Panc1 (cell line): ENCODE measurements at places on chromosomes 1 and 21. TPM values are rescaled to one million over a fixed set of nuclear protein-coding genes. Genes with fewer than 3 reads are reported as not detected.

GRCh38 chr1:25003457-25004190 lies 73.5 kb upstream of the RUNX3 start:
- DNase-seq = no peak

GRCh38 chr1:37478890-37479254 lies 4.5 kb downstream of the ZC3H12A start:
- no peak for DNase-seq

DNA sequence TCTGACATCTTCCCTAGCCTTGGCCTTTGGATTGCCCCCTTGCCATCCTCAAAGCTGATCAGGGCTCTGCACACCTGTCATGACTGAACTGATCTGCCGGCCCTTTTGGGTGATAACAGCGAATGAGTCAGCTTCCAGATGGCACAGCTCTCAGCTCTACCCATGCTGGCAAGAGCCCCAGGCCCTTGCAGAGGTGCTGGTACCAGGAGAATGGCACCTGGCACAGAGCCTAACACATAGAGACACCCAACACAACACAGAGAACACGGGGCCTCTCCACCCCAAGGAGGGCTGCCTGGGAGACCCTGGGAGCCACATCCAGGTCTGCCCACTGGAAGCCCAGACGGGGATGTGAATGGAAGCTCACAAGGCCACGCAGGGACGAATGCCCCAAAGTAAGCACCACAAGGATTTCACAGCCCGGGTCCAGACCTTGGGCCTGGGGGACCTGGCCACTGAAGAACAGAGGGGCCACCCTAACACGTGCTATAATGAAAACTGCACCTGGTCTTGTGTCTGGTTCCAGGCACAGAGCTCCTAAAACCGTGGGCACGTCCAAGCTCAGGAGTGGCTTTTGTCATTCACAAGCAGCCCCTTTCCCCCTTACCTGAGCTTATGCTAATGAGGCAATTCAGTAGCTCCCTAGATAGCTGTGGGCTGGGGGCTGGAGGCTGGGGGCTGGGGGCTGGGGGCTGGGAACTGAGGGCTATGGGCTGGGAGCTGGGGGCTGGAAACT lies 160.5 kb downstream of the NPHP4 start:
- DNase-seq = no peak

DNA sequence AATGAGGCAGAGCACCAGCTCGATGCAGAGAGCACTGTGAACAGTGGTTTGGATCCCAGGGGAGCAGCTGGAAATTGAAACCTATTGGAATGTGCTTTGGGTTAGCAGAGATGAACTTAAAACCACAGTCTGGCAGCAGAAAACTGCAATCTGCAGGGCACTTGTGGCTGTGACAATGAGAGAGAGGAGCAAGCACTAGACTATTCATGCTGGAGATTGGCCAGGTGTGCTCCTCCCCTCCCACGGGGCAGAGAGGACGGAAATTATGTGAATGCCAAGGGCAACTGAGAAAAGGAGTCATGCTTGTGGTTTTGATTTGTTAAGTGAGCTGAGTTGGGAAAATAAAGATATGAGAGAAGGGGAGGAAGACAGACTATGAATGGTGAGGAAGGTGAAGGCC lies 38.1 kb downstream of the HSD3B2 start:
- no peak for DNase-seq

- DNase-seq = no peak
Observed at GRCh38 chr1:54013393-54014008, 4.5 kb downstream of the LDLRAD1 start.

SEC16B gene
- total RNA-seq = 0.39 TPM

DNA sequence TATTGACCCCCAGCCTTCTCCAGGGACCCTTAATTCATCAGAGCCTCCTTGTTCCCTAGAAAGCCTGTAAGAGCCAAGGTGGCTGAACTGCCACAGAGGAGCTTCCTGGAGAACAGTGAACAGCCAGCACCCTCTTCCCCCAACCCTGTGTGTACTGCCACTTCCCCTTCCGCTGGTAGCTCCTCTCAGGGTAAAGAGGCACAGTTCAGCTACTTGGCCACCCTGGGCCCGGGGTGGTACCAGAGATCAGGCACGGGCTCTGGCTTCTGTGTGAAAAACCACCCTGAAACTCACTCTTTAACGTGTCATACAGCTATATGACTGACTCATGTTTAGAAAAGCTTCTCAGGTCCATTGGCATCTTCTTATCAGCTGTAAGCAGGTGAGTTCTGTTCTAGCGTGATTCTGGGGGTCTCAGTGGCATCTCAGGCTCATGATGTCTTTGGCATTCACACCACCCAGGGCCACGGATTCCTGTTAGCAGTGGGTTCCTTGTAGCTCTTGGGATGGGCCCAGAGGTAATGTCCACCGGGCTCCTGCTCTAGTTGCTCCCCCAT lies 22.4 kb downstream of the ARMH1 start:
- no peak for DNase-seq

IPO9 gene
- 106 TPM for total RNA-seq

GRCh38 chr1:208709981-208710380 lies 465.8 kb upstream of the PLXNA2 start:
- no peak for DNase-seq

SLC25A34 gene
- 0.64 TPM for total RNA-seq

DNA sequence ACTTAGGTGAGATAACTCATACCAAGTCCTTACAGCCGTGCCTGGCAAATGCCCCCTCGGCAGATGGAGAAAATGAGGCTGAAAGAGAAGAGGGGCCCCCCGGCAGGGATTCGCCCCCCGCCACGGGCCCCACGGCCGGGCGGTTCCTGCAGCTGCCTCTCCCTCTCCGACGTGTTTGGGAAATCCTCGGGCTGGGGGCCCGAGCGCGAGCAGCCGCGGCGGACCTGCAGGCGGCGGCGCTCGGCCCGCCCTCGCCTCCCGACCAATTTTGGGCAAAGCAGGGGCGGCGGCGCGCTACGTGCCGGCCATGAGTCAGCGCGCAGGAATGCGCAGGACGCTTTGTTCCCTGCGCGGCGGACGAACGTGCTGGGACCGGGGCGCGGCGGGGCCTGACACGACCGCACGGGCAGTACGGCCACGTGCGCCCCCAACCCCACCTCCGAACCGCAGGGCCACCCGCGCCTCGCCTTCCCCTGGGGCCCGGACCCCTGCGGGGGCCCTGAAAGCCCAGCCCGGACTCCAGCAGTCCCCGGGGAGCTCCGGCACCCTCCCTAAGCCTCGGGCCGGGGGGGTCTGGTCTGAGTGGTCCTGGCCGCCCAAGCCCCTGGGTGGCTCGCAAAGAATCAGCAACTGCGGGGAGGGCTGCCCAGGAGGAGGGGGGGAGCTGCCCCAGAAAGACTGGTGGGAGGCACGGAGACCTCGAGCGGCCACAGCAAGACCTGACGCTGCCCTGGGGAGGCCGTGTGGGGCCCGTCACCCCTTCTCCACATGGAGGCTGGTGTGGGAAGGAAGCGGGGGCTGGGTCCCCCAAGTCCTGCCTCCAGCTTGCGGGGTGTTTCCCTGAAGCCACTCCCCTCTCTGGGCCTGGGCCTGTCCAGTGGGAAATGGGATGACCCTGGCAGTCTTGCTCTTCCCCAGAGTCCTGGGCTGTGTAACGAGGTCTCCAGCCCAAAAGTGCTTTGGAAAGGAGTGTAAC lies 11.9 kb upstream of the EDN2 start:
- no peak for DNase-seq

GRCh38 chr21:34072145-34073031 lies 990 bp upstream of the MRPS6 start:
- DNase-seq = no peak

ADPRS gene
- 32.2 TPM for total RNA-seq

- DNase-seq = no peak
Observed at GRCh38 chr1:165871311-165872067, 44.1 kb downstream of the UCK2 start.

AMY2A gene
- 0.28 TPM for total RNA-seq

ZBTB8OS gene
- total RNA-seq = 78.9 TPM

GRCh38 chr1:89104687-89105086 lies 21.2 kb downstream of the GBP2 start:
- no peak for DNase-seq
